WERI-Rb-1 (cell line): ENCODE measurements at places on chromosomes 1 and 21.

- DNase-seq, result no peak
These were observed 15.6 kb upstream of the TACSTD2 start for GRCh38 chr1:58592522-58593134.

- DNase-seq, result no peak
These were observed 372.8 kb upstream of the PKN2 start for GRCh38 chr1:88311265-88311664.

- no peak for DNase-seq
These were observed 36.9 kb upstream of the QSOX1 start for GRCh38 chr1:180117764-180118116.

GRCh38 chr1:153771841-153772593 is 3.2 kb upstream of the SLC27A3 start:
- DNase-seq, result peak; percentile 85

DNA sequence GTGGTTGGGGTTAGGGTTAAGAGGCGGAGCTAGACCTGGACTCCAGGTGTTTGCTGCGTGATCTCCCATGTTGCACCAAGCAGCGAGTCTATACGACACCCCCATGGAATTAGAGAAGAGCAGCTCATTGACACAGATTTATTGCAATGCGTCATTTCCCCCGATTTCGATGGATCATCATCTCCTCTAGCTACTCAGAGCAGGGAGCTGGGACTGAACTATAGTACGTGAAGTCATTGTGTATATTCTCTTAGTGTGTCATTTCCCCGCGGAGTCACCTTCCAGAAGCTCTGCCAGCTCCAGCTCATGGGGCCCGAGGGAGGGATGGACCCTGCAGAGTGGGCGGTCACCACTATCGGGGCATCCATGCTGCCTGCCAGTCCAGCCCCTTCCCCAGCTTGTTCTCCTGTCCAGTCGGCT is 7.5 kb upstream of the C2CD2 start:
- DNase-seq, result no peak

GRCh38 chr1:119646521-119647227 is 1.4 kb downstream of the ZNF697 start:
- DNase-seq, result no peak

DNA sequence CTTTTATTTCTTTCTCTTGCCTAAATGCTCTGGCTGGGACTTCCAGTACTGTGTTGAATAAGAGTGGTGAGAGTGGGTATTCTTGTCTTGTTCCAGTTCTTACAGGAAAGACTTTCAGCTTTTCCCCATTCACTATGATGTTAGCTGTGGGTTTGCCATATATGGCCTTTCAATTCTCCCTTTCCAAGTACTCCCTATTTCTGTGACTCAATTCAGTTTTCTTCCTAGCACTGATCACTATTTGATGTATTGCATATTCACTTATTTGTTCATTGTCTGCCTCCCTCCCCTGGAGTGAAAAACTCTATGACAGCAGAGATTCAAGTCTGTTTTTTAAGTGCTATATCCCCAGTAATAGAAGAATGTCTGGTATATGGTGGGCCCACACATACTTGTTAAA is 618.2 kb upstream of the CAMK1G start:
- no peak for DNase-seq

DNA sequence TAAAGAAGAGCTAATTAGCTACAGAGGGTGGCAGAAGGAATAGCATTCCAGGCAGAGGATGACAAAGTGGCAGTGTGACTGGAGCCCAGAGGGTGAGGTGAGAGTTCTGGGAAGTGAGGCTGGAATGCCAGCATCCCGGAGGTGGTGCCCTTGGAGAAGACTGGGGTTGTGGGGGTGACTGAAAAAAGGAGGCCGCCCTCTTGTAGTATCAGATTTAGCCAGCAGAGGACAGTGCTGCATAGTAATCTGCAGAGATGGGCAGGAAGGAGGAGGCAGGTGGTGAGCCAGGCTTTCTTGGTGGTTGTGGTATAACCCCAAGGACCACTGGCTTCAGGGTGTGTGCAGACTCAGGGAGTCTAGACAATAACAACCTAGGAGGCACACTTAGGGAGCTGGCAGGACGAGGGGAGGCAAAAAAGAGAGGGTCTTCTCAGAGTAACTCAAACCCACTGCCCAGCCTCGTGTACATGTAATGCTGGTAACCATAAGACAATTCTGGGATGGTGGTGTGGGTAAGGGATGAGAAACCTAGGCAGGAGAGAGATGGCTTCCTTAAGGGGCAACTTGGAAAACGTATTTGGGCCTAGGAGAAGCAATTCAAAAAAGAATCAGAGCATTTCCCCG is 30.5 kb downstream of the MROH7 start:
- peak; percentile 74 for DNase-seq

DNA sequence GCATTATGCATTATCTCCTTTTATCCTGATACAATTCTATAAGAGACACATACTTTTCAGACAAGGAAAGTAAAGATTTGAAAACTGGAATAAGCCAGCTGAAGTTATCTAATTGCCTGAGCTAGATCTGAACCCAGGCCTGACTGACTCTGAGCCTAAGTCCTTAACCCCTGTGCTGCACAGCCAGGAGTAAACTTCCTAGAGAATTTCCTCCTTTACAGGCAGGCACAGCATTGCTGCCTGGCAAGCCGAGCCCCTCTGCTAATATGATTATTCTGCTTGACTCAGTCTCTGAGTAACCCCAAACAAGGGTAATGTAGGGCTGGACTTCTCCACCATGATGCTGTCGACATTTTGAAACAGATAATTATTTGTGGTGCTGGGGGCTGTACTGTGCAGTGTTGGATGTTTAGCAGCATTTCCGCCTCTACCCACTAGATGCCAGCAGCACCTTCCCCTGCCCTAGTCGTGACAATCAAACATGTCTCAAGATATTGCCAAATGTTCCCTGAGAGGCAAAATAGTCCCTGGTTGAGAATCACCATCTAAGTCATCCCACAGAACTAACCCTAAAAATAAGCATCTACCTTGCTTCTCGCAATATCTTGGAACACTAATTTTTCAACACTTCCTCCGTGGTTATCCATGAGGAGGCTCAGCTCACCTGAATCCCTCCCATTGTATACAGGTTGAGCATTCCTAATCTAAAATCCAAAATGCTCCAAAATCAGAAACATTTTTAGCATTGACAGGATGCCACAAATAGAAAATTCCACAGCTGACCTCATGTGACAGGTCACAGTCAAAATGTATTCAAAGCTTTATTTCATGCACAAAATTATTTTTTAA is 18.5 kb downstream of the CAMK1G start:
- DNase-seq, result peak; percentile 22

- DNase-seq, result peak; percentile 63
These were observed 162.8 kb downstream of the NTPCR start for GRCh38 chr1:233113009-233113879.

DNA sequence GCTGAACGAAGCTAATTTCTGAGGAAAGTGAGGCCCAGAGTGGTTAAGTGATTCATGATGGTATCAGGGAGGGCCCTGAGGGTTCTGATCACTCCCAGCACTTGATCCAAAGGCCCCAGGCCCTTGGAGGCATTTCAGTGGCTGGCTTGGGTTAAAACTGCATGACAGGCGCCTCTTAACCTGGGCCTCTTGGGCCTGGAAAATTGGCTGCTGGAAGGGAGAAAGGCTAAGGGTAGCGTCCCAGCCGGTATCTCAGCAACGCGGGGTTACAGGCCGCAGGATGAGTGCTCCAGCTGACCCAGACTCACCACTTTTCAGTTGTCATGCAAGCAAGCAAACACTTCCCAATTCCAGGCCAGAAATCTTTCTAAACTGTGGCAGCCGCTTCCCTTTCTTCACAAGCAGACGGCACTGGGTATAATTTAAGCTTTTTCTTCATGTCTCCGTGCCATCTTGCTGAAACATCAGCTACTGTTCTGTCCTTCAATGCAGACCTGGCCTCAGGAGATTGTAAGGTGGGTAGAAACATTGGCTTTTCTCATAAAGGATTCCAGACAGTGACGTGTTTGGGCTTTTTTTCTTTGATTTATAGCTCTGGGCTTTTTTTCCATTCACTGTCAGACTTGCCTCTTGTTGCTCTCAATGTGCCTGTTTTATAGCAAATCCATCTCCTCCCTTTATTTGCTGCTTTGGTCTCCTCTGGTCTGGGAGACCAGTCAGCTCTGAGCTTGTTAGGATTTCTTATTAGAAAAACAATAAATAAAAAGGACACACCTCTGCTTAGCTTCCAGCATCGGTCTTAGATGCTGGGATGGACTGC is 229.1 kb downstream of the KCNJ6 start:
- DNase-seq, result no peak

- DNase-seq, result no peak
These were observed 31.0 kb upstream of the TARS2 start for GRCh38 chr1:150456146-150456647.

DNA sequence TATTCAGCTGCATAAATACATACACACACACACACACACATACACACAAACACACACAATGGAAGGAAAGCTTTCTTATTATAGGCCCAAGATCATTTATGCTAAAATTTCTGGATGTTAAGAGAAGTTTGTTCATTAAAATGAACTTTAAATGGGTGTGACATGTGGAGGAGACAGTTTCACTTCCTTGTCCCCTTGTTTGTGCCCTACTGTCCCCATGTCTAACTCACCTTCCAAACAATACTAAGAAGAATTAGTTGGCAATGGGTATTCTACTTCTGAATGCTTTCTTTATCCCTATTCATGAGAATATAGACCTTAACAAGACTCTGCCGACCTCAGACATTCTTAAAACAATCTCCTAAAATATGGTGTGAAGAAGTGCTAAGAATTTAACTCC is 63.5 kb upstream of the NRIP1 start:
- no peak for DNase-seq

DNA sequence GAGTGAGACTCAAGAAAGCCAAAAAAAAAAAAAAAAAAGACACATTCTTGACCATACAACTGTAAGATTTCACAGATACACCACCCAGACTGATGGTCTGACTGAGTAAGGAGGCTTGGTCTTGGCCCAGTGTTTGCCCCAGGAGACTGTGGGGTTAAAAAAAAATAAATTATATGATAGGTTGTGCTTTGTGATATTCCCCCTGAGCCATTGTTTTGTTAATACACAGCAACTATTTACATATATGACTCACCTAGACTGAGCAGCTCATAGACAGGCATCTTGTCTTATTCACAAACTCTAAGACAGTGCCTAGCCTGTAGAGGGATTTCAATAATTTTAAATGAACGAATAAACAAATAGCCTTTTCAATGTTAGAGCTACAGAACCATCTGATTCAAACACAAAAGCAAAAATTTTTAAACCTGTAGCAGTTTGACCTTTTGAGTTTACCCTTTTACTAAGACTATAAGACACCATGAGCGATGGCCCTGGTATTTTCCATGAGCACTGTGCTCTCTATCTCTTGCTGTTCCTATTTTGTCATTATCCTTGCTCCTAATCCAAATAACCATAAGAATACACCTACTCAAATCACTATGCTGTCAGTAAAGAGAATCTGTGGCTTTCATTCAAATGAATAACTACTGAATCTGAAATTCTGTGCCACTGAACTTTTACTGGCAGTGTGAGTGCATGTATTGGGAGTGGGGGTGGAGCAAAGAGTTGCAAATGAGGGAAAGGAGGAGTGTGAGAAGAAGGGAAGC is 199.4 kb upstream of the PTBP2 start:
- no peak for DNase-seq

DNA sequence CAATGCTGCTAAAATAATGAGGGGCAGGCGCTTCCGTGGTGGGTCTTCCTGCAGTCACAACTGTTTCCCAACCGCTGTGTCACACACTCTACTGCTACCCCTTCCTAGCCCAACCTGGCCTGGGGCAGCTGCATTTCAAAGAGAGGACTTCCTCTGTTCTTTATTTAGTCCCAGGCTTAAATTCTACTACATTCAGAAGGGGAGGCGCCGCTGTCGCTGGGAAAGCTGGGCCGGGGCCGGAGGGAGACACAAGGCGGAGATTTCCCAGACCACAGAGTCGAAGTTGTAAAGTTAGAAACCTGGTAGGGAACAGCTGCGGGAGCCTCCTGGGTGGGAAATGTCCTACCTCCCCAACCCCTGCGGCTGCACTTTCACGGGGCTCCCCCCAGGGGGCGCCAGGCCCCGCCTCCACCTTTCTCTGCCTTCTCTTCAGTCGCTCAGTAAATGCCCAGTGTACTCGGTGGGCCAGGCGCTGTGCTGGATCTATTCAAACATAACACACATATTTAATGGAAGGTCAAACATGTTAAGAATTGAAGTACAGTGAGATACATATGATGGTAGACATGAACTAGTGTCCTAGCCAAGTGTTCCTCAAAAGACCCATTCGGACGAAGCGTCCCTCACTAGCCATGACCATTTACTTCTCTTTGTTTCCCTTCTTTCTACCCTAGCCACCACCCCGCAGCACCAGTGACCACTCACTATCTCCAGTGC is 23.1 kb downstream of the DYRK3 start:
- DNase-seq, result peak; percentile 80

GRCh38 chr1:76576876-76577524 is 290.3 kb upstream of the ST6GALNAC5 start:
- no peak for DNase-seq

DNA sequence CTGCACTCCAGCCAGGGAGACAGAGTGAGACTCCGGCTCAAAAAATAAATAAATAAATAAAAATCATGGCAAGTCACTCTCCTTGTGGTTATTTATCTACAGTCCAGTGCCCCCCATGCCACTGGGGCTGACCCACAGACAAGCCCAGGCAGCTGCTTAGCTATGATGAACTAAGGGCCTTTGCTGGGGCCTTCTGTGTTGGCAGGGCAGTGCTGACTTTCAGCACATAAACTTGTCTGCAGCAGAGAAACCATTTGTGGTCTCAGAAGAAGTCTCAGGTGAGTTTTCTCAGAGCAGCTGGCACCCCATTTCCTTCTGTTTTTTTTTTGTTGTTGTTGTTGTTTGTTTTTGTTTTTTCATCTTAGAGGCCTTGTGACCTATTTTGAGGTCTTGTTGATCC is 20.9 kb upstream of the CFHR4 start:
- no peak for DNase-seq

- DNase-seq, result no peak
These were observed 2.1 kb downstream of the GNG12 start for GRCh38 chr1:67830928-67831830.

DNA sequence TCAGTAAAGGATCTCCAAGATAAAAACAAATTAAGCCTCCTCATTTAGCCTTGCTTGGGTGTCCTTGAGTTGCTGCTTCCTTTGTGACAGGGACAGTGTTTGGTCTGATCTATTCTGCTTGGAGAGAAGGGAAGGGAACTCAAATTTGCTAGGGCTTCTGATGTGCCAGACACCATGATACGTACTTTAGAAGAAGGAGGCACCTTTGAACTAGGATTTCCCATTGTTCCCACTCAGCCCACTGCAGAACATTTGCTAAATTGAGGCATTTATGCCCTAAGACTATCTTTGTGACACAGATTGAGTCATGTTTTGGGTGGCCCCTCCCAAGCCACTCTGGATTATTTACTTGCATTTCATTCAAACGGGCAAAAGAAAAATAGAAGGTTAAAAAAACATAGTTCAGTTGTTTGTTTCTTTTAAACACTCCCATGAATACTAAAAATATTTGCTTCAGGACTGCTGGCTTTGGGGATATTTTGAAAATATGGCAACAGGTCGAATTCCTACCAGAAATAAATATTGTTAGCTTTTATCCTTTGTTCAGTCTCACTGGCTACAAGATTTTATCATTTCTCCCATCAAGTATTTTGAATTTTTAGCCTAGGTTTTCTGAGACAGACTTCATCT is 81.9 kb upstream of the WLS start:
- no peak for DNase-seq
